Fibroblast of lung (primary cell): ENCODE measurements at places on chromosomes 6 and 20. TPM values are rescaled to one million over a fixed set of nuclear protein-coding genes. Genes with fewer than 3 reads are reported as not detected.

MUC22 gene
- total RNA-seq, result not detected in 2 replicates

DLK2 gene
- under 0.01 and 0.17 TPM in 2 replicates for total RNA-seq

NKX2-2 gene
- total RNA-seq, result not detected in 2 replicates

MAFB gene
- total RNA-seq, result 3.0 and 7.7 TPM in 2 replicates

GABRR1 gene
- total RNA-seq, result not detected in 2 replicates

TMC2 gene
- under 0.01 TPM in 2 replicates for total RNA-seq

OSER1 gene
- total RNA-seq, result 63.2 and 73.2 TPM in 2 replicates

C6orf58 gene
- total RNA-seq, result not detected in 2 replicates

TINAG gene
- total RNA-seq, result not detected in 2 replicates

HLA-DOB gene
- total RNA-seq, result under 0.01 and 0.26 TPM in 2 replicates

DUSP15 gene
- total RNA-seq, result not detected in 2 replicates

EPPIN gene
- not detected in 2 replicates for total RNA-seq

NFATC2 gene
- total RNA-seq, result under 0.01 and 0.50 TPM in 2 replicates

MUC21 gene
- total RNA-seq, result not detected in 2 replicates

RNF146 gene
- 59.9 and 61.9 TPM in 2 replicates for total RNA-seq

COX4I2 gene
- total RNA-seq, result not detected in 2 replicates

POPDC3 gene
- total RNA-seq, result 6.7 and 14.2 TPM in 2 replicates

LPIN3 gene
- 3.1 and 5.1 TPM in 2 replicates for total RNA-seq

CTNNBL1 gene
- 28.5 and 39.0 TPM in 2 replicates for total RNA-seq

SRPK1 gene
- total RNA-seq, result 34.7 and 44.8 TPM in 2 replicates

BHLHE23 gene
- not detected in 2 replicates for total RNA-seq

CGAS gene
- total RNA-seq, result 5.0 and 5.9 TPM in 2 replicates

RAET1G gene
- total RNA-seq, result 3.3 and 8.8 TPM in 2 replicates

HRH3 gene
- total RNA-seq, result not detected in 2 replicates

SLC17A2 gene
- under 0.01 TPM in 1 of 2 replicates, not detected in the other for total RNA-seq

GPLD1 gene
- total RNA-seq, result under 0.01 TPM in 2 replicates

SLC17A4 gene
- total RNA-seq, result not detected in 2 replicates

DHX16 gene
- total RNA-seq, result 33.1 and 34.8 TPM in 2 replicates

PPP1R16B gene
- under 0.01 TPM in 2 replicates for total RNA-seq

TNNC2 gene
- total RNA-seq, result 1.3 and 1.8 TPM in 2 replicates

CALHM4 gene
- total RNA-seq, result not detected in 2 replicates

DDX39B gene
- 192 and 370 TPM in 2 replicates for total RNA-seq

C6orf163 gene
- 1.8 and 2.8 TPM in 2 replicates for total RNA-seq

KCNS1 gene
- 0.26 and 0.50 TPM in 2 replicates for total RNA-seq

C20orf204 gene
- total RNA-seq, result 0.26 and 0.66 TPM in 2 replicates

FAM209B gene
- total RNA-seq, result not detected in 2 replicates

SLCO4A1 gene
- 0.26 and 0.50 TPM in 2 replicates for total RNA-seq

MAK gene
- total RNA-seq, result not detected in 2 replicates

KCNQ5 gene
- 4.6 and 4.9 TPM in 2 replicates for total RNA-seq

PLAGL1 gene
- total RNA-seq, result 8.0 and 11.4 TPM in 2 replicates

VGLL2 gene
- not detected in 2 replicates for total RNA-seq

MYL9 gene
- total RNA-seq, result 9.2 and 25.4 TPM in 2 replicates

FLRT3 gene
- total RNA-seq, result 5.1 and 7.6 TPM in 2 replicates
